ENCODE measurements at places on chromosomes 2 and 18.

DNA sequence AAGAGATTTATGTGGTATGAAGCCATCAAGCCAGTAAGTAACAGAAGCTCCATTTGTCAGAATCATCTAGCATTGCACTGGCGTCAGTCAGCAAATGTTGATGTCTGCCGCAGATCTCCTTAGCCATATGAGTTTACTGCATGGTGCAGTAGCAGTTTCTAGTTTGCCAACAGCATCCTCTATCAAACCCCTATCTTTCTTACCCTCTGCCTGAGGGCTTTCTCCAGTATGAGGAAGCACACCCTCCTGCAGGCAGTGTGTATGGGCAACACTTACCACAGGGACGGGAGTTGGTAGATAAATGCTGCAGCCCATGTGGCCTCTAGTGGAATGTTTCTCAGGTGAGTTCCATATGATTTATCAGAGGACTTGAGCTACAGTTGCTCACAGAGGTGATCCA is 63.7 kb downstream of the EFEMP1 start:
- DNase-seq, result no peak

- DNase-seq, result no peak
These were observed 209.2 kb upstream of the DCC start for GRCh38 chr18:52130624-52131301.

DNA sequence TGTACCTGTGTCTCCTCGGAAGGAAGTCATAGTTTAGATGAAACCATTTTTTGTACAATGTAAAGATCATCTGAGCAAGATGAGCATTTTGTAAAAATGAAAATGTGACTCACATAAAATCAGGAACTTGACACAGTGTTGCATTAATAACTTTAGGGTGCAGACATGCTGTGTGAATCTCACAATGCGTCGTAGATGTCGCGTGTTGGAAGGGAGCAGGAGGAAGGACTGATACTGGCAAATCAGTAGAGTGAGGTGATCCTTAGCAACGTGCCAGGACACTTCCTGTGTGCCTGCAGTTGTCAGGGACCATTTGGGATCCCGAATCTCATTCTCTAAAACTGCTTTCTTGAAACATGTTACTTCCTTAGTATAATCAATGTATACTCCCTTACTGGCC is 103.1 kb downstream of the SH3BP4 start:
- DNase-seq, result no peak

DNA sequence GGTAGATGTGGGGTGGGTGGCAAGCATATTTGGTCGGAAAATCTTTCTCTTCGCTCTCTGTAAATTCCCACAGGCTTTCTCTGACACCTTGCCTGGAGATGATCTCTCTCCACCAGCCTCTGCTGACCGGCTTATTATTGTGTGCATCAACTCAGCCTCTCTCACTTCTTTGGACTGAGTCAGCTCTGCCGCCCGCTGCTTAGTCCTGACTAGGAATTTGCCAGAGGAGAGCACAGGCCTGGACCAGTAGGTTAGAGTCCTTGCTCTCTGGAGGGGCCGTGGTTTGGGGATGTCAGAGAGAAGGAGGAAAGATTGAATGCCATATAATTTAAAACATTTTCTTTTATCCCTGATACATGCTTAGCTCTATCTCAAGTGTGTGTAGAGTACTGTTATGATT is 242.6 kb upstream of the THSD7B start:
- DNase-seq, result no peak

DNA sequence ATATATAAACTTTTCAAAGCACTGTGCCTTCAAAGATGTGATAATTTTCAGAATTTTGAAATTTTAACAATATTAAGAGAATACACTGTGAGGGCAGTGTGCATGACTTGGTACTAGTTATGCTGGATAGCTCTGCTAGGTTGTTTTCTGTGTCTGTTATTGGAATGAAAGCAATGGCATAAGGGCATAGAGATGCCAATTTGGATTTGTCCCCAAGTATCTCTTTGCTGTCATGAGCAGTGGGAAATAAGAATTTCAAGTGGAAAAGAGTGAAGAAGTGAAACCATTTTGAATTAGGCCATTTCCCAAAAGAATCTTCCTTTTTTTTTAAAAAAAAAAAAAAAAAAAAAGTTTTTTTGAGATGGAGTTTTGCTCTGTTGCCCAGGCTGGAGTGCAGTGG is 76.8 kb downstream of the SLC39A10 start:
- no peak for DNase-seq

DNA sequence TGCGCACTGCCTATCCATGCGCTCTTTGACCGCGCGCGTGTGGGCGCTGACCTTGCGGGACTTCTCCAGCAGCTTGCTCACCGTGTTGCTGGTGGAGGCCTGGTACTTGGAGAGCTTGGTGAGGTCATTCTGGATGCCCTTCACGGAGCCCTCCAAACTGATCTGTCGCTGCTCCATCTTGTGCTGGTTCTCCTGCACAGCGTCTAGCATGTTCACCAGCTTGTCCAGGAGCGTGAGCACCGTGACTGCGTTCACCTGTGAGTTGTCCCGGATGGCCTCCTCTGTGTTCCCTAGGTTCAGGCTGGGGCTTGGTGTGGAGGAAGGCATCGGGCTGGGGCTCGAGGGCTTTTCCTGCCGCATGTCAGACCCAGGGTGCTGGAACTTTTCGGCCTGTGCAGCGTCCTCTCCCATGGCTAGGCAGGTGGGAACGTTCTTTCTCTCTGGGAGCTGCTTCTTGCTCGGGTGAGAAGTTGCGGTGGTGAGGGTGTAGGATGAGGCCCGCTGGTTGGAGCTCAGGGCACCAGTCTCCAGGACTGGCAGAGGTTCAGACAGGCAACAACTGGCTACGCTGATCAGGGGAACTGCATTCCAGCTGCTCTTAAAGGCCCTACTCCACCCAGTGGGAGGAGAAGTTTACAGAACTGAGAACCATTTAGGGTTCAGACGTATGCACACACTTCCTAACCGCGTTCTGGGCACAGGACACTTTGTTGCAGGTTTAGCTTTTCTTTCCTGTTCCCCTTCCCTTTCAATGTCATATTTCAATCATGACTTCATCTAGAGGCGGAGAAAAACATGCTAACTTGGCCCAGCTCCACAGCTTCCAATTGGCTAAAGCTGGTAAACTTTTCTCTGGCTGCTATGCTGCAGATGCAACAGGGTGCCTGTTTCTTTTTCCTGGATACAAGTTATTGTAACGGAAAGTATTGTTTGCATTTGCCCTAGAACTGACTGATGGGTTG is at the start of gene CAVIN2:
CAVIN2 (minus strand) TSS at position 574 of the 962 bp plus-strand sequence; CDS start at position 411, 163 bp downstream.
- no peak for DNase-seq

GRCh38 chr18:49786019-49786720 is 27.2 kb downstream of the ACAA2 start:
- DNase-seq, result no peak

GRCh38 chr18:12699747-12700146 is 2.8 kb downstream of the CEP76 start:
- DNase-seq, result no peak

- no peak for DNase-seq
These were observed 13.1 kb downstream of the TMEM131 start for GRCh38 chr2:97982621-97983020.

DNA sequence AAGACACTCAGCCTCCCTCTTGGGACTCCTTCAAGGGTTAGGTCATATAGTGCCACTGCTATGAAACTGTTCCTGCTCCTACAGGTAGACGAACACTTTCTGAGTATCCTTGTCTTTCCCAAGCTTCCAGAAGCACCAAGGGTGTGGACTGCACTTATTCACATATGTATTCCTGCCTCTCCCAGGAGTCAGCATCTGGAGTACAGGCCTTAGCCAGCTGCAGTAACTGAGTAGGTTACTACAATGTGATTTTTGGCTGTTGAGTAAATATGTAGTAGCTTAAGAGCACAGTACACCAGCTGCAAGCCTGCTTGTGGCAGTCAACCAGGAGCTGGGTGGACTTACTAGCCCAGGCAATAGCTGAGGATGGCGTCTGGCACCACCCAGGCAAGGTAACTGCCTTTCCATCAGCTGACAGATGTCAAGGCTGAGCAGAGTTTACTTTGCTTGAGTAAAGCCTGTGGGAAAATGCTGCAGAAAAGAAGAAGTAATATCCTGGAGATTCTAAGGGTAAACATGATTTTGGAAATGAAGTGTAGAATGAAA is 14.0 kb upstream of the SCLY start:
- no peak for DNase-seq

- no peak for DNase-seq
These were observed 95.1 kb upstream of the SLC35G4 start for GRCh38 chr18:11514267-11514666.

GRCh38 chr18:57916684-57917083 is 113.6 kb upstream of the ATP8B1 start:
- DNase-seq, result no peak

DNA sequence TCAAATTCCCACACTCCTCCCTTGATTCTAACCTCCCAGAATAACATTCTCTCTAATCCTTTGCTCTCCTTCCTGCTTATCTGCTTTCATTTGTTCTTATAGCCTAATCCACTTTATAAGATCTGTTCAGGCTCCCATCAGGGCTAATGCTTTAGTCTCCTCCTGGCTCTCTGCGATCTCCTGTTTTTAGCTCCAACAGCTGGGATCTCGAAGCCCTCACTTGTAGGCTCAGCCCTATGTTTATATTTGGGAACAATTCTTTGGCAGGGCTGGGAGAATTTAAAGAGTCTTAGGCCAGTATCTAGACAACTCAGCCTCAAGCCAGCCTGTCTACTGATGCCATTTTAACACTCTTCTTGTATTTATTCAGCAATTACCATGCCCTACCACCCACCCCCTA is 27.2 kb upstream of the RAPH1 start:
- no peak for DNase-seq

DNA sequence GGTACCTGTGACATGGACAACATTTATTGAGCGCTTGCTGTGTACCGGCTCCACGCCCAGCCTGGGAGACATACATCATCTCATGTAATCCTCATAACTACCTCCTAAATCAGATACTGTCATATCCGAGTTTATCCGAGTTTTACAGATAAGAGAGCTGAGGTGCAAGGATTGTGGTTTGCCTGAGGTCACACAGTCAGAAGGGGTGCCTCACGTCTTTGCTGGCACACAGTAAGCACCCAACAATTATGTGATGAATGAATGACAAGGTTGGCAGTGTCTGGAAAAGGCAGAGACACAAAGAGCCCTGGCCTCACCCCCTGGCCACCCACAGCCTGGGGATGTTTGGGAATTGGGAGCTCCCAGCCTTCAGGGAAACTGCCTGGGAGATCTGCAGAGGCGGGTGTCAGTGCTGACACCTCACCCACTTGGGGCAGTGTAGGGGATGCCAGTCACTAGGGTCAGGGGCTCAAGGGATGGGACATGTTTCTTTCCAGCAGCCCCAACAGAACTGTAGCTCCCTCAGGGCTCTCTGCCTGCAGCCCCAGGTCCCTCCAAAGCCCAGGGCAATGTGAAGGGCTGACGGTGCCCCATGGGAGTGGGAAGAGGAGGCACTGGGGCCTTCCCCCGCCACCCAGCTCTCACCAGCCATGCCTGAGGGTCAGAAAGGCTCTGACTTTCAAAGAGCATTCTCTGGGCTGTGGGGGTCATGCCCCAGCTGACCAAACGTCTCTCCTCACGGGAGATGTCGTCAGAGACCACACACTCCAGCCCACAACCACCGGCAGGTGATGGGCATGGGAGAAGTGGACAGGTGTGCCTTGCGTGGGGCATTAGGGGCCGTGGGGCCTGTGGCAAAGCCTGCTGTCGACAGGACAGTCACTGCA is 157.5 kb downstream of the ZFP36L2 start:
- no peak for DNase-seq

DNA sequence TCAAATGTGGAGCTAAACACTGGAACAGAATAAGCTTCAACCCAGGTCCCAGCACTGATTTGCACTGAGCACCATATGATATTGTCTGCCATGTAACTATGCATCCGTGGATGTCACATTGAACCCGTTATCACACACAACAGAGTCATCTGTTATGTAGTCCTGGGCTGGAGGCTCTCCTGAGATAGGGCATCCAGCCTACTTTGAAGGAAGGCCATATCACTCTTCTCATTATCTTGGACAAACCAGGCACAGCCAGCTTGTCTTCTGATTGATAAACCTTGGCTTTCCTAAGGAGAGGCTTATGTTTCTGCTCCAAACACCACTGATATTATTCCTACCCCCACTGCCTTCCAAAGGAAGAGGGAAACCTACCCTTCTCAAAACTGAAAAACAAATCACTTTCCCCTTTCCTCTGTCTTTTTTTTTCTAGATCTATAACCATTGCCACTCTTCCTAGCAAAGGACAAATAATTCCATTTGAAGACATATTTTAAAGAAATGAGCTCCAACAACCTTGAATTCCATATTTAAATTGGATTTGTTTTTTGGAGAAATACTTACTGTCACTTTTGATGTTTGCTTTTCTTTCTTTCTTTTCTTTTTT is 16.4 kb downstream of the RSAD2 start:
- no peak for DNase-seq

- DNase-seq, result no peak
These were observed 33.9 kb downstream of the COX7A2L start for GRCh38 chr2:42327125-42327524.

DNA sequence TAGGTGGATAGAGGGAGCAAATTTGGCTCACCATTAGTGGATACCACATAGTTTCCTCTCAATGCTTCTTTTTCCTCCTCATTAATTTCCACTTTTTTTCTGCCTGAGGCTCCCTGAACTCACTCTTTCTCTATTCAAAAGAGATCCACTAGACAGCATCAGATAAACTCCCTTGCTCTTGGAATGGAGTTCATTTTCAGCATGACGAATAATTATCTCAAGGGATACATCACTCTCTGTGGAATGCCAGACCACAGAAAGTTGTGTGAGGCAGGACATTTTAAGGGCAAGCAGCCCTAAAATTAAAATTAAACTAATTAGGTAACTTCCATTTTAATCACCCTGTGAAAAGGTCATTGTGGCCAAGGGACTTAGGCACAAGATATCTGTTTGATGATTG is 1920.1 kb upstream of the CELF4 start:
- DNase-seq, result no peak

DNA sequence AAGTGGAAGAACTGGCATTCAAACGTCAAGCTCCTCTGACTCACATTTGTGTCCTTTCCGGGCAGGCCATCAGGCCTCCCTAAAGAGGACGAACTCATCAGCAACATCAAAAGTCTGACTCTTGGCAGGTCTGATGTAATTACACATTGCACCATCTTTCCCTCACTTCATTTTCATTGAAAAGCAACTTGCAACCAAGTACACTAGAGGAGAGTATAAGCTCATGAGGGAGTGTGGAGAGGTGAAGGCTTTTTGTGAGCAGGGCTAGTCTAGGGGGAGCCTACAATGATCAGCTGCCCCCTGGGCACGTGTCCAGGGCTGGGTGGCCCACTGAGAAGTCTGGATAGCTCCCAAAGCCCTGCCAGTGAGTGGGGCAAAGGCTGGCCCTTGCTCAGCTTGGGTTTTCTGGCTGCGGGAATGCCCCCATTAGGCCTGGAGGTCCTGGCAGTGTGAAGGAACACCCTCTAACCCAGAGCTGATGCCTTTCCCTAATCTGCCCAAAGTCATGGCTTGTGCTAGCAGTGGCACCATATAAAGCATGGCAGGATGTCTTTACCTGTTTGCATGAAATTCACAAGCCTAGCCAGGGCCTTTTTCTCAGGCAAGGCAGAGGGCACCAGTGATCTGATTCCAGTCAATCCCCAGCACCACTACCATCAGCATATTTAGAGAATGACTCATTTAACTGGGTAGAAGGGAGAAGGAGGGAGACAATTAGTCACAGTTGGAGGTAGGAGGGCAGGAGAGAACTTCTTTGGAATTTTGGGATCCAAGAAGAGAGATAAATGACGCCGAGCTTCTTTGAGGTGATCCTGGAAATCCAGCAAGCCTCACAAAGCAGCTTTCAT is 8.5 kb upstream of the DAW1 start:
- DNase-seq, result peak; percentile 51

Data from putamen (tissue), 1 donor.